Urothelium cell line (cell line): ENCODE measurements at places on chromosomes 12 and 14.

DNA sequence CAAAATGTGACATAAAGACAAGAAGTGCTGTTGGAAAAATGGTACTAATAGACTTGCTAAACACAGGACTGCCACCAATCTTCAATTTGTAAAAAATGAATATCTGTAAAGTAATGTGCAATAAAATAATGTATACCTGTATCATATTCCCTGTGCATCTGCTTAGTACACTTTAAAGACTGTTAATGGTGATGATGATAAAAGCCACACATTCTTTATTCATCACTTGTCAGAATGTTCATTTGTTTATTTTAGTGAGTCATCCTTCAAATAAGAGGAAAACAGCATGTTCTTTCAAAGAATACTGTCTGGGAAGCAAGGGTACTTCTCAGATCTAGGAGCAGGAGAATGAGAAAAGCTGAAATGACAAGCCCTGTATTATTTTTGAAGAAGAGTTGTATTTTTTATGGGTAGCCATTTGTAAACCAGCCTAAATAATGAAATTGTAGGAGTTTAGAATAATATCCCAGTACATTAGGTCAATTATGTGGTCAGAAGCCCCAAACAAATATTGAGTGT, 78.3 kb upstream of the PSMA6 start:
- DNase-seq: peak; percentile 23

DNA sequence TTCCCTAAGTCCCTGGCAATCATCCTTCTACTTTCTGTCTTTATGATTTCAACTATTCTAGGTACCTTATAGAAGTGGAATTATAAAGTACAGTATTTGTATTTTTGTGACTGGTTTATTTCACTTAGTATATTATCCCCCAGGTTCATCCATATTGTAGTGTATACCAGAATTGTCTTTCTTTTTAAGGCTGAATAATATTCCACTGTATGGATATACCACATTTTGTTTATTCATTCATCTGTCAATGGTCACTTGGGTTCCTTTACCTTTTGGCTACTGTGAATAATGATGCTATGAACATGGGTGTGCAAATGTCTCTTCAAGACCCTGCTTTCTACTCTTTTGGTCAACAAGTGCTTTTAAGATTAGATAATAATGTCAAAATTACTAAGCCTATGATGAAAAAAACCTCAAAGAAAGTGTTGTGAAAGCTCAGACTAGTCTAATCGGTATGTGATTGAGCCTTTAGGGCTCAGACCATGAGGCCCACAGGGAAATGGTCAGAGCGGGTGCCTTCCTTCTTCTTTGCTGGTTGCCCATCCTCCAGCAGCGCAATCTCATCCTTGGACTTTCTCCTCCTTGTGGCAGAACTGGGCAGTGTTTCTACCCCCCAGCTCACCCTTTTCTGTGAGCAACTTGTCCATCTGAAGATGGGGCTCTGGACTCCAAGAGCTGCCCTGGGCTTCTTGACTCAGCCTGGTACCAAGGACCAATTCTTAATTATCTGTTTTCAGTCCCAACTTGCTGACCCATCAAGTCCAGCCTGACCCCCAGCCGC, 105.4 kb downstream of the TTC8 start:
- no peak for DNase-seq

DNA sequence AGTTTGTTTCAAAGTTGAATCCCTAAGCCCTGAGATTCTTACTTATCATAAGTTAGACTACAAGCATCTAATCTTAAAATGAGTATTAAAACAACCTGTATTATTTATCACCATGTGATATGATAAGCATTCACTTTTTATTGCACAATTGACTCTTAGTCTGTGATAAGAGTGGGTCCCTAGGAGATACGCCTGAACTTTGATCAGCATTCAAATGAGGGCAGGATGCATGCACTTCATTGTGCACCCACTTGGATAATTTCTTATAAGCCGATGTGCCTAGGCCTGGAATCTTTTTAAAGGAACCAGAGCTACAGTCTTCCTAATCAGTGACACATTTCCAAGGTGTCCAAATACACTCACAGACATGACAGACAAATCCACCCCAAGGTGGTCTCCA, 31.4 kb upstream of the SPTLC2 start:
- no peak for DNase-seq

- DNase-seq: no peak
These were observed 342.6 kb upstream of the E2F7 start for GRCh38 chr12:77407931-77408330.

GRCh38 chr12:121232977-121233627, 23.2 kb downstream of the P2RX4 start:
- DNase-seq: no peak

DNA sequence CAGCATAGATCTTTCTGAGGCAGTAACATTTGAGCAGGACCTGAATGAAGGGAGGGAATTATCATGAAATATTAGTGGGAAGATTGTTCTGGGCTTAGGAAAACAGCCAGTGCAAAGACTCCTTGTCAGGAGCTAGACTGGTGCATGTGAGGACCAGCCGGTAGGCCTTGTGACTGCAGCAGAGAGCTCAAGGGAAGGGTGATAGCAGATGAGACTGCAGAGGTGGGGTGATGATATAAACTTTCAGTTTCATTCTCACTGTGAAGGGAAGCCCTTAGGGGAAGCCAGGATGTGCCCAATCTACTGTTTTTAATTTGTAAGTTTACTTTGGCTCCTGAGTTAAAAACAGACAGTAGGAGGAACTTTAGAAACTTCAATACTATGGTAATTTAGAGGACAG, 12.4 kb downstream of the IL22 start:
- DNase-seq: no peak

DNA sequence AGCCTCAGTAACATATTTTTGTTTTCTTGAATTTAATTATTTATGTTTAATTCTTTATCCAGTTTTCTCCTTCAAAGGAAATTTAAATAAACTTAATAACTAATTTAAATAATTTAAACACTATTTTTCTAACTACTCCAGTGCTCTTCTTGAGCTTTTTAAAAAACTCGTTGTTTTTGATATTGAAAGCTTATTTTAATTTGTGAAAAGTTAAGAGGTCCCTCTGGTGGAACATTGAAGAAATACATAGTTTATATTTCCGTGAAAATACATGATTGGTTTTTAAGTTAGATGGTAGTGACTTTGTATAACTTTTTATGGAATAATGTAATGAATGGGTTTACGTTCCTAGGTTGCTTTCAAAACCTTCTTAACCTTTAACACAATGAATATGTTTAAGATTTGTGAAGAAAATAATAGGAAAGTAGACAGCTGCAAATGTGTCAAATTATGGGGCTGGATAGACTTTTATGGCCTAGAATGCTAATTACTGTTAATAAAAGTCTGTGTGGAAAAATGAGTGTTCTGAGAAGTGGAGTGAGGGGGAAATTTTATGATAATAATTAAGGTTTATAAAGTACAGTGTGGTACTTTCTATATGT, 45.9 kb upstream of the MSRB3 start:
- DNase-seq: peak; percentile 6

- DNase-seq: no peak
These were observed 75.5 kb downstream of the ACADS start for GRCh38 chr12:120801146-120801545.

GRCh38 chr14:44995196-44995595, 33.2 kb downstream of the TOGARAM1 start:
- no peak for DNase-seq

GRCh38 chr12:51536159-51536558, 54.9 kb upstream of the SCN8A start:
- no peak for DNase-seq

DNA sequence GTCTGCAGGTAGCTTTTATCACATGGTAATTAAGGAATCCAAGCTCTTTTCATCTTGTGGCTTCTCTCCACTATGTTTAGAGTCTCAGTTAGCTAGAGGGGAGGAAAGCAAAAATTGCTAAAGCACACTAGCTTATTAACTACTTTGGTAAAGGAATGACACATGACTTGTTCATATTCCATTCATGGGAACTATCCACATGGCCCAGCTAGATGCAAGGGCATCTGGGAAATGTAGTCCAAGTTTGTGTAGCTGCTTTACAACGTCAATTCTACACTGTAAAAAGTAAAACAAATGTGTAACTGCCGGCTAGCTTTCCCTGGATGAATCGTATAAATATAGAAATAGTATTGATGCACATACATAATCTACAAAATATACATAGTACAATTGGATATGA, 244.5 kb upstream of the LRFN5 start:
- DNase-seq: no peak

- DNase-seq: no peak
These were observed 199.7 kb upstream of the CPNE8 start for GRCh38 chr12:39105111-39105510.

GRCh38 chr12:121165316-121165715, 32.6 kb downstream of the P2RX7 start:
- peak; percentile 60 for DNase-seq

DNA sequence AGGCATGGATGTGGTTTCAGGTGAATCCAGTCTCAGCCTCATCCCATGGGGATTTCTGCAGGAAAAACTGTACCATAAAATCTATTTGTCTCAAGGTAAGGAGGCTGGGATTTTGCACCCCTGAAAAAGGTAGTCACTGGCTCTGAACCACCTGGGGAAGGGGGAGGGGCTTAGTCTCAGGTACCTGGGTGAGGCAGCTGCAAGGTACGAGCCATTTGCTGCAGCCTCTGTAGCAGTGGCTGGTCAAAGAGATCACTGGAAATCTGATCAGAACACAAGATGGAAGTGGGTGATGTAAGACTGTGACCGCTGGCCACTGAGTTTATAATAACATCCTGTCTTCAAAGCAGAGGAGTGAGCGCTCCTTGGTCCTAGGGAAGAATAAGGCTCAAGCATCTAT, 209.9 kb upstream of the NOS1 start:
- no peak for DNase-seq

GRCh38 chr12:105947906-105948305, 190.8 kb downstream of the NUAK1 start:
- DNase-seq: no peak

DNA sequence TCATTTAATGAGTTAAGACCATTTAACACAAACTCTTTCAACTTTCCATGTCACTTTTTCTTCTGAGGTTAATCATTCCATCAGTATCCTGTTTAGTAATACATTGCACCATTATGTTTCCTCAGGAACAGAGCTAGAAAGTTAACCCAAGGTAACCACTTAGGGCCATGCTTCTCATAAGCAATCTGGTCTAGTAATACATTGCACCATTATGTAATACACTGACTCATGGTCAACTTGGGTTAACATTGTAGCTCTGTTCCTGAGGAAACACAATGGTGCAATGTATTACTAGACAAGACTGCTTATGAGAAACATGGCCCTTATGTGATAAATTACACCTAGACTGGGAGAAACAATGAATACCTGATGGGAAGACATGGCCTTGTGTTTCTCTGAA, 21.7 kb downstream of the ERH start:
- DNase-seq: no peak

DNA sequence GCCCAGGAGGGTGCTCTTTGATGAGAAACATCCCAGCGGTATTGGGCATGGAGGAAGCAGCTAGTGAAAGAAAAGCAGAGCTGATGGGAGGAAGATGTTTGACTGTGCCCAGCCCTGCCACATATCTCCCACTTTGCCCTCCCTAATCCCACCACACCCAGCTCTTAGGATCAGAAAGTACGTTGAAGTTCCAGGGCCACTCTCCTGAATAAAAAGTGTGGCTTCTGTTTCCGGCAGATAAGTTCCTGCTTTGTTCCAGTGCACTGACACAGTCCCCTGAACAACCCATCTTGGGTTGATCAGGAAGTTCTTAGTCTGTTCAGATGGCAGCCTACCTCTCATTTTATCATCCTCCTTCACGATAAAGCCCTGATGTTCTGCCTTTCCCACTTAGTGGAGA, 16.5 kb downstream of the TPCN1 start:
- no peak for DNase-seq

GRCh38 chr14:70882776-70883492, 24.3 kb upstream of the PCNX1 start:
- peak; percentile 73 for DNase-seq

- DNase-seq: no peak
These were observed 25.4 kb upstream of the HDAC7 start for GRCh38 chr12:47845081-47845480.

GRCh38 chr12:52645982-52646381, 6.0 kb downstream of the KRT2 start:
- DNase-seq: no peak

DNA sequence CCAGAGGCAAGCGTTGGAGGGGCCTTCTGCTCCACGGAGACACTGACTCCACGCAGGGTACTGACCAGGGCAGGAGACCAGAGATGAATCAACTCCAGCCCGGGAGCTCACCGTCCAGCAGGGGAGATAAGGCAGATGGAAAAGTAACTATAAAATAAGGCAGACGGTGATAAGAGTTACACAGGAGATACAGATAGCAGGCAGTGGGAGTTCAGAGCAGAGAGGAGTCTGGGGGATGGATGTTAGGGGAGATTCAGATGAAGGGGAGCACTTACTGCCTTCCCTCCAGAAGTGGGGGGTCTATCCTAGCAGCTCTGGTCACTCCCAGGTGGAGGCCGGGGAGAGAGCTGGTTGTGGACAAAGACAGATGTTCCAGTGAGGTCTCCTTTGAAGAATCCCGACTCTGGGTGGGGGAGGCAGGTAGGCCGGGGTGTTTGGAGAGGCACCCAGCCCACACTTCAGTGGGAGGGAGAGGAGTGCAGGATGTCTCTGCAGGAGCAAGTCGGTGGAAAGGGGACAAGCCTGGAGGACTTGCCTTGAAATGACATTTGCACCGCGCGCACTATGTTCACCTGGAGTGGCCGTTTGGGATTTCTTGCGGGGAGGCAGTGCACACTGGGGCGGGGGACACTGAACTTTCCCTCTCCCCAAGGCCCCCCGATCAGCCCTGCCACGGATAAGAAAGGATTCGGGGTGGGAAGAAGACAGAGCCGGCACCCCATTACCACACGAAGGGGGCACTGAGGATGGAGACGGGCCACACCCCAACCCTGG, 1.2 kb downstream of the PITPNM2 start:
- DNase-seq: no peak

DNA sequence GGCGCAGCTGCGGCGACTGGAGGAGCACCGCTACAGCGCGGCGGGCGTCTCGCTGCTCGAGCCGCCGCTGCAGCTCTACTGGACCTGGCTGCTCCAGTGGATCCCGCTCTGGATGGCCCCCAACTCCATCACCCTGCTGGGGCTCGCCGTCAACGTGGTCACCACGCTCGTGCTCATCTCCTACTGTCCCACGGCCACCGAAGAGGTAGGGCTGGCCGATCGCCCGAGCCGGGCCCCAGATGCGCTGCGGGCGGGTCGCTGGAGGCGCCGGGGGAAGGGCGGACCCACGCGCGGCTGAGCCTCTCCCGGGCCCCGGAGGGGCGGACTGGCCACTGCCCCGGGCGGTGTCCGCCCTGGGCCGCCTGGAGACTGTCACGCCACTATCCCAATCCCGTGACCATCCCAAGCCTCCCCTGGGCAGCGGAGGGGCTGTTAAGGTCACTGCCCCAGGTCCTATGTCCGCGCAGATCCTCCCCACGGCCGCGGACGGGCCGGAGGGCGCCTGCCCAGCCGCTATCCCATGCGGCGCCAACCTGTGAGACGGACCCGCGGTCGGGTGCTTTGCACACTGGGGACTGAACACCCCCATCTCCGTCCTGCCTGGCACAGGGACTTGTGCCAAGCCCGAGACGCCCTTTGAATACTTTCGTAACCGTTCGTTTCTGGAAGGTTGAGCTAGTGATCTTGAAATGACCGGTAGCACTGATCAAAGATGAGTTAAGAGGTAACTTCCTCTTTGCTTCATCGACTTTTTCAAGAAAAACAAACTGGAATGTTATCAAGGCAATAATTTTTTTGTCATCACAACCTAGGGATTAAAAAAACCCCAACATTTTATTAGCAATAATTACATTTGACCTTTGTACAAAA, 725 bp downstream of the CHPT1 start:
- DNase-seq: peak; percentile 12

- no peak for DNase-seq
These were observed 22.1 kb downstream of the FOXN3 start for GRCh38 chr14:89394972-89395371.
